ENCODE measurements at places on chromosomes 3 and 15. TPM values are rescaled to one million over a fixed set of nuclear protein-coding genes. Genes with fewer than 3 reads are reported as not detected.

- DNase-seq: no peak
Observed at GRCh38 chr3:194971965-194972364, 286.3 kb downstream of the FAM43A start.

DNA sequence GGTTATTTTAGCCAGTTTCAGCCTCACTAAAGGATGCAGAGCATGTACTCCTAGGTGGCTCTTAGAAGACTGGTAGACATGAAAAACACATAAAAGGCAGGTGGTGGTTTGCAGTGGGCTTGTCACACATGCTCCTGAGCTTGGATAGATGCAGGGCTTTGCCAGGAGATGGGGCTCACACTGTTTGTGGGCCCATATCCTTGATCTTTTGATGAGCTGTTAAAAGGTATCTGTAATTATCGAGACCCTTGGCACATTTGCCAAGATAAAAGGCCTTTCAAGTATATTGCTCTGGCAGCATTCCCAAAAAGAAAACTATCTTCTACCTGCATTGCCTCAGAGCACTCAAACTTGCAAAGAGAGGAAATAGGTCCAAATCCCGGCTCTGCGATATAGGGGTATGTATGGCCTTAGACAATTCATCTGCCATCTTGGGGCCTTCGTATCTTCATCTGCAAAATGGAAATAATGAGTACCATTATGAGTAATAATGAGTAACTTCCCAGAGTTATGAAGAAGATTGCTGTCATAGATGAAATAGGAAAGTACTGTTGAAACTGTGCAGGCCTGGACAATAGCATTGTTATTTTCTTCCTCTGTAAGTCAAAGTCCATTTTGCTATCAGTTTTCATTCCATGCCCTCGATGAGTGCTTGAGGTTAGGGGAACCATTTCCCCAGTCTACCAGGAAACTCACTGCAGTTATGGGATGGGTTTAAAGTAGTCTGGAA, 172.7 kb downstream of the SYNPR start:
- no peak for DNase-seq

The UBP1 gene
- total RNA-seq: 33.7 TPM

DNA sequence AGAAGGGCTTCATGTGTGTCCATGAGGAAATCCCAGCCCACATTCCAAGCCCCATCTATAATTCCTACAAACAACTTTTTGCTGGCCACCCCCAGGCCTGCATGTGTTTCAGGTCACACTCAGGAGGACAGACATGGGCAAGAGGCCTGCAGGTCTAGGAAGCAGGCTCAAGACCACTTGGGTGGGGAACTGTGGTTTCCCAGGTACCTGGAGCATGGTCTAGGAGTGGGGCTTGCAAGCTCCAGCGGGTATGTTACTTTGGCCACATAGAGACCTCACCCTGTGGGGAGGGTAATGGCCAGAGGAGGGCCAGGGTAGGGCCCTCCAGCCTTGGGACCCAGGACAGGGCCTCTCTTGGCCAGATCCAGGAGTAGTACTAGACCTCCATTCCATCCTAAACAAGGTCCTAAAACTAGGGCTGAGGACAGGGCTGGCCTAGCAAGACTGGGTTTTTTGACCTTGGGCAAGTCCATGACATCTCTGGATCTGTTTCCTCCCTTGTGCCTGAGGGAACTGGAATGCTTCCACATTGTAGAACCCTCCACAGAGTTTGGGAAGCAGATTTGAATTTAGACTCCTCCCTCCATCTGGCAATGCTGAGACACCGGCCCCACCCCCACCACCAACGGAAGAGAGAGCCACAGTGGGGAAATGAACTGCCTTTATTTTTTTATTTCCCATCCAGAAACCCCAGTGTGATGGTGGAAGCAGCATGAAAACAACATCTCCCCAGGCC, 22.3 kb downstream of the EAF1 start:
- no peak for DNase-seq

The IP6K2 gene
- total RNA-seq: 55.7 TPM

GRCh38 chr3:114624571-114625181, 330.8 kb downstream of the TIGIT start:
- peak; percentile 48 for DNase-seq

- no peak for DNase-seq
Observed at GRCh38 chr3:96027718-96028117, 786.7 kb upstream of the EPHA6 start.

DNA sequence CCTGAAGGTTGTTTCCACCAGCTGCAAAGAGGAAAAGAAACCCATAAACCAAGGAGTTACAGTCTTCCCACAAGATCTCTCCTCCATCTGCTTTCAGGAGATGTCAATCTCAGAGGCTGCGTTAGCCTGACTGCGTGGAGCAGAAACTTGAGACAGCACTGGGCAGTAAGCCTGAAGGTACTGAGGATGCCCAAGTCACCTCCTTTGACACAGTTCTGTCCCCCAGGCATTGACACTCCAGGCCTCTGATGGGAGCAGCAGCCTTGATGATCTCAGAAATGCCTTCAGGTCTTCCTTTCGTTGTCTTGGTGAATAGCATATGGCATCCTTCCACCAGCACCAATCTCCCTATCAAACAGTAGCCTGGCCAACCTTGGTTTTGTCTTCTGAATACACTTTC, 89.3 kb downstream of the OXNAD1 start:
- DNase-seq: no peak

The C3orf62 gene
- total RNA-seq: 2.1 TPM

- DNase-seq: peak; percentile 52
Observed at GRCh38 chr3:197801891-197802778, 11.1 kb downstream of the LRCH3 start.

GRCh38 chr3:17638356-17638755, 104.1 kb downstream of the TBC1D5 start:
- DNase-seq: no peak
